ENCODE measurements at places on chromosomes 13 and 19.

GRCh38 chr13:102401265-102401664, 583 bp downstream of the FGF14 start:
- no peak for DNase-seq

GRCh38 chr19:58559275-58560006, 1.0 kb upstream of the UBE2M start:
- peak; percentile 91 for DNase-seq

- DNase-seq, result no peak
Observed at GRCh38 chr13:99477493-99477892, 23.8 kb upstream of the TM9SF2 start.

DNA sequence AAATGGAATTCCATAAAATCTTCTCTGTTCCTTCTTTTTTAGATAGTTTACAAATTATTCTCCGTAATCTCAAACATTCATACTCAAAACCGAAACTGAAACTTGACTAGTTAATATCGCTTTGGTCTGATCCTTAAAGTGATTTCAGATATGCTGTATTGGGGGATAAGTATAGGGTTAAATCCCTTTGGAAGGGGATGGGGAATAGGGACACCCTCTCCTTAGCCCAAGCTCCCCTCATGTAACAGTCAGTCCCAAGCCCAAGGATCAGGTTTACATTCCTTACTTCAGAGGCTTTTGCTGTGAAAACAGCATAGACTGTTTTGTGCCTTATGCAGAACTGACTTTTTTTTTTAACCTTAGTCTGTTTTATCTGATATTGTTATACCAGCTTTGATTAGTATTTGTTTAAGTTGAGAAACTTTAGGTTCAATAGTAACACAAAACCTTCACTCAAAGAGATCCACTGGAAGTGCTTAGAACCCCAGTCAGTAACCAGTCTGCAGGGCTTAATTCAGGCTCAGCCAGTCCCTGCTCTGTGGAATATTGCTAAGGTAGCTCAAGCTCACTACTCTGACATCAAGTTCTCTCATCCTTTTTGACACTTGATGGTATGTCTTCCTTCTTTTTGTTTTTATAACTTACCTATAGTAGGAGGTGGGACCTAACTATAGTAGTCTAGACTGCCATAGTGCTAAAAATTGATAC, 10.5 kb downstream of the CDADC1 start:
- DNase-seq, result no peak

DNA sequence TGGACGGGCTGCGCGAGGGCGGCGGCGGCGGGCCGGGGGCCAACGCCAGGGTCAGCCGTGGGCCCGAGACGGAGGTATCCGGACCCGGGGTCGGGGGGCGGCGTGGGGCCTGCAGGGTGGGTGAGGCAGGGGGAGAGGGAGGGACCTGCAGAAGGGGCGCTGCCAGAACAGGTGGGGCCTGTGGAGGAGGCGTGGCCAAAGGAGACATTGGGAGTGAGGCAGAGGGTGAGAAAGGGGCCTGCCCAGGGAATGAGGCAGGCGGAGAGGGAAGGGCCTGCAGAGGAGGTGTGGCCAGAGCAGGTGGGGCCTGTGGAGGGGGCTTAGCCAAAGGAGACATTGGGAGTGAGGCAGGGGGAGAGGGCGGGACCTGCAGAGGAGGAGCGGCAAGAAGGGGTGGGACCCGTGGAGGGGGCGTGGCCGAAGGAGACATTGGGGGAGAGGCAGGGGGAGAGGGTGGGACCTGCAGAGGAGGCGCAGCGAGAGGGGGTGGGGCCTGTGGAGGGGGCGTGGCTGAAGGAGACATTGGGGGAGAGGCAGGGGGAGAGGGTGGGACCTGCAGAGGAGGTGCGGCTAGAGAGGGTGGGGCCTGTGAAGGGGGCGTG, 4.2 kb downstream of the PRR36 start:
- DNase-seq, result peak; percentile 74

GRCh38 chr19:49231804-49232203, 74.2 kb downstream of the TRPM4 start:
- no peak for DNase-seq

DNA sequence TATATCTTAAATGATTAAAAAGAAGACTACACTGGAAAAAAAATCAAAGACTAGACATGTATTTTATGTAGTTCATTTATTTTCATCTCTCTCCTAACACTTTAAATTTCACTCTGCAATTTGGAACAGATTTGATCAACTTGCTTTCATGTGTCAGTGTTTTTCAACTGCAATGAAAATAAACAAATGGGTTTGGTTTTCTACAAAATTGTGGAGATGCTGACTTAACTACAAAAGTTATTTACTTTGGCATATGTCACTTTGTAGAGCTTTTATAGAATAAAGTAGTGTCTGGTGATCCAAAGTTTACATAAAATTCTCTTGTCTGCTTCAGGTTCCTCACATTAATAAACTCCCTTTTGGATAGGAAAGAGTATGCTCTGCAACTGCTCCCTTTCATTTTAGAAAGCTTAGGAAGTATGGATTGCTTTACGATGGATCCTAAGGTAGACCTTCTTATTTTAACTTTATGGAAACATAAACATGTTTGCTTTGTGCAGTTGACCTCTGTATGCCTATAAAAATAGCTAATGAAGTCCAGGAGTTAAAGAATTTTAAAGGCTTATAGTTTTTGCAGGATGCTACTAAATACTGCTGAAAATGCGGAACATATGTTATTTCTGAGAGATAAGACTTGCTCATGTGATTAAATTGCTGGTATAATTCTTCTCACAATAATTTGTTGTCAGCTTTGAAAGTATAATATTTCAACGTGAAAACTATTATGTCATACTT, 815.9 kb downstream of the PCDH9 start:
- DNase-seq, result no peak

DNA sequence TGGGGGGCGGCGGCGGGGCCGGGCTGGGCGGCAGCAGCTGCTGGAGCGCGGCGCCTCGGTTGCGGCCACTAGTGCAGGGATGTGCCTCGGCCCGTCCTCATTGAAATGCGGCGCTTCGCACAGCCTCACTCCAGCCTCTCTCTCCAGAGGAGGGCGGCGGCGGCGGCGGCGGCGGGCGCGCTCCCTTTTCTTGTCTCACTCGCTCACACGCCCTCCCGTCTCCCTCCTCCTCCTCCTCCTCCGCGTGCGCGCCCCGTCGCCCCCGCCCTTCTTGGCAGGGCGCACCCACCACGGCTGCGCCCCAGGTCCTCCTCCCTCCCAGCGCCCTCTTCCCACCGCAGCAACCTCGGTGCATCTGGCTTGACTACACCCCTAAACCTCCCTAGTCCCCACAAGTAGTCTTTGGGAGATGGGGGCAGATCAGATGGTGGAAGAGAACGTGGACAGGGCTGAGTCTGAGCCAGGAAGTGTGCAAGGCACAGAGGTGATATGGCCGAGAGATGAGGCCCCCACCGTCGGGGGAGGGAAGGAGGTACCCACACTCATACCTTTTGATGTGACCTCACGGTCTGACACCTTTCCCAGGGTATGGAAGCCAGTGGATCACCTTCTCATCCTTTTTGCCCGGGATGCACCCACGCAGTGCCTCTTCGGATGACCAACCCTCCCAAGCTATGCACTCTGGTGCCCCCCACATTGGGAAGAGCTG, at the start of gene DCLK1:
Gene DCLK1, minus strand, starts transcription at position 161 of the 709 bp plus-strand sequence.
- no peak for DNase-seq

- DNase-seq, result no peak
Observed at GRCh38 chr13:46229251-46229650, 17.5 kb downstream of the LRRC63 start.

- peak; percentile 75 for DNase-seq
Observed at GRCh38 chr19:38842439-38843174, 7.2 kb downstream of the HNRNPL start.

- no peak for DNase-seq
Observed at GRCh38 chr13:75861786-75862185, 225.7 kb downstream of the LMO7 start.

DNA sequence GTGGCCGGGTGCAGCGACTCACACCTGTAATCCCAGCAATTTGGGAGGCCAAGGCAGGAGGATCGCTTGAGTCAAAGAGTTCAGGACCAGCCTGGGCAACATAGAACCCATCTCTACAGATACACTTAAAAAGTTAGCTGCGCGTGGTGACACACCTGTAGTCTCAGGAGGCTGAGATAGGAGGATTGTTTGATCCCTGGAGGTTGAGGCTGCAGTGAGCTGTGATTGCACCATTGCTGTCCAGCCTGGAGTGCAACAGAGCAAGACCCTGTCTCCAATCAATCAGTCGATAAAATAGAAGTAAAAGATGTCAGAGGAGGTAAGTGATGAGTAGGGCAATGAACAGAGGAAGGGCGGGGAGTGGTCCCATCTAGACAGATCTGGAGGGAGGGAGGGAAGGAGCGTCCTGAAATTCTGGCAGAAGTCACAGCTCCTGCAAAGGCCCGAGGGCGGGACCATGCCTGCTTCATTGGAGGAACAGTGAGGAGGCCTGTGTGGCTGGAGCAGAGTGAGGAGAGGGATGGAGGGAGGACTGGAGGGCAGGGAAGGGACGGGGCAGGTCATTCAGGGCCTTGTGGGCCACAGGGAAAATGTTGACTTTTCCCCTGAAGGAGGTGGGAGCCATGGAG, 9.7 kb downstream of the SMIM24 start:
- no peak for DNase-seq

DNA sequence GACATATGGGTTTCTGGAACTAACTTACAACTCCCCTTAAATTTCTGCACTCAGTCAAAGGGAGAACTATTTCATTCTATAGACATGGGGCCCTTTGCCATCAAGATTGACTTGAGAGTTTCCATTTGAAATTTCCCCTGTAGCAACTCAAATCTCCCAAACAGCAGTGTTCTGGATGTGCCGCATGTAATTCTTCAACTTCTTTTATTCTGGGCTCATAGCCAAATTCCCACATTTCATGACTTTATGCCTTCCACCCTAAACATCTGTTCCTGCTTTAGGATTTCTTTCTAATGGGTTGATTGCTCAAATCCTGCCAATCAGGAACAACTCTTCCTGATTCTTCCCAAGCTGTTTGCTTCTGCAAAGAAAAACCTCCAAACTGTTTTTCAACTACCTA, 336.0 kb downstream of the TBC1D4 start:
- no peak for DNase-seq

GRCh38 chr13:68007576-68007975, 777.4 kb upstream of the PCDH9 start:
- DNase-seq, result no peak

GRCh38 chr13:58376775-58377174, 745.2 kb downstream of the PCDH17 start:
- DNase-seq, result no peak

DNA sequence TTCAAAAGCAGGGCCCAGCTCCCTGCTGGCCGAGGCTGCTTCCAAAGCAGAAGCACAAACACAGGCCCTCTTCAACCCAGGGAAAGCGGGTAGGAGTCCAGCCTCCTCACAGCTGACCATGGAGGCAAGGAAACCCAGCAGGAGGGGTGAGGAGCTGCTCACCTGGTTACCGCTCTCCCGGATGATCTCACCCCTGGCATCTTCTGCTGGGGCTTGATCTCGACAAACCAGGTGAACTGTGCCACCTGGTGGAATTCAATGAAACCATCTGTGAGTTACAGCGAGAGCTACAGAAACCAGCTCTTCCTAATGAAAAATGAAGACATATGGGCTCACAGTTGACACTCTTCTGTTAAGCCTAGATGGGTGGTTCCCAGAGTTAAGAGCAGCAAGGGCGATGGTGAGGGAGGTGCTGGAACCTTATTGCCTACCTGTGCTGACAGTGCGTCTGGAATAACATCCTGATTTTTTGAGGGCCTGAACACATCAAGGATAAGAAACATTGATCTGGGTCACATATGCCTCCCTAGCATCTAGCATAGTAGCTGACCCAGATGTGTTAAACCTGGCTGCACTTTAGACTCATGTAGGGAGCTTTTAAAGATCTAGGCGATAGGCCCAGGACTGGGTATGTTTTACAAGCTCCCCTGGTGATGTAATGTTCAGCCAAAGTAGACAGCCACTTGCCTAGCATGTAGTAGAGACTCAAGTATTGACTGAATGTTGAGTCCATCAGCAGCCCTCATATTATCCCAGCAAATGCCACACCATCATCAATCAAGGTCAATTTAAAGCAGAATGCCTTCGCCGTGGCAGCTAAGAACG, 6.1 kb downstream of the DHRS12 start:
- no peak for DNase-seq

Data from activated CD8-positive, alpha-beta memory T cell treated with anti-CD3 and anti-CD28 coated beads, Interleukin-2, amount 50 U/mL, for 48 hours (primary cell).